Dermis lymphatic vessel endothelial cell (primary cell): ENCODE measurements at places on chromosomes 13 and 19. TPM values are rescaled to one million over a fixed set of nuclear protein-coding genes. Genes with fewer than 3 reads are reported as not detected.

TMEM59L gene
- total RNA-seq, result not detected in 2 replicates

PEG3 gene
- 0.17 and 0.22 TPM in 2 replicates for total RNA-seq

ERFL gene
- not detected in 2 replicates for total RNA-seq

STARD13 gene
- total RNA-seq, result 32.7 and 38.0 TPM in 2 replicates

KLK15 gene
- total RNA-seq, result not detected in 2 replicates

TRPC4 gene
- total RNA-seq, result 0.09 and 0.54 TPM in 2 replicates

ANKRD24 gene
- 0.11 and 0.17 TPM in 2 replicates for total RNA-seq
